ENCODE measurements at places on chromosomes 7 and 10.
A peak's percentile ranks its signal among the peaks of the same experiment; 100 is the strongest.

GRCh38 chr10:119253433-119254174 lies 46.2 kb downstream of the GRK5 start:
- no peak for DNase-seq

DNA sequence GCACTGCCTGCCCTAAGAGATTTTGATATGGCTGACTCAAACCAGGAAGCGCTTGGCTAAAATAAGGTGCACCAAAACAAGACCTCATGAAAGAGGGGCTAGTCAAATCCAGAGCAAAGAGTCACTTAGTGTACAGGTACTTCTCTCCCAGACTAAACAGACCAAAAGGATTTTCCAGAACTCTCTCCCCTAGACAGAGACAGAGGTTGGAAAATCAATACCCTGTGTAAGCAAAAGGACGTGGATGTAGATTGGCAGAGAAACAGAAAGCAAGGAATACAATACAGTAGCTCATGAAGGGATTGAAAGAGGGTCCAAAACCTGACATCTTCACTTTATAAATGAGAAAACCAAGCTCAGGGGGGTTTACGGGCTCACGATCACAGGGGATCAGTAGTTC lies 83.0 kb upstream of the LRRTM3 start:
- DNase-seq: no peak

GRCh38 chr10:17227367-17228090 lies 512 bp upstream of the VIM start:
- no peak for DNase-seq

DNA sequence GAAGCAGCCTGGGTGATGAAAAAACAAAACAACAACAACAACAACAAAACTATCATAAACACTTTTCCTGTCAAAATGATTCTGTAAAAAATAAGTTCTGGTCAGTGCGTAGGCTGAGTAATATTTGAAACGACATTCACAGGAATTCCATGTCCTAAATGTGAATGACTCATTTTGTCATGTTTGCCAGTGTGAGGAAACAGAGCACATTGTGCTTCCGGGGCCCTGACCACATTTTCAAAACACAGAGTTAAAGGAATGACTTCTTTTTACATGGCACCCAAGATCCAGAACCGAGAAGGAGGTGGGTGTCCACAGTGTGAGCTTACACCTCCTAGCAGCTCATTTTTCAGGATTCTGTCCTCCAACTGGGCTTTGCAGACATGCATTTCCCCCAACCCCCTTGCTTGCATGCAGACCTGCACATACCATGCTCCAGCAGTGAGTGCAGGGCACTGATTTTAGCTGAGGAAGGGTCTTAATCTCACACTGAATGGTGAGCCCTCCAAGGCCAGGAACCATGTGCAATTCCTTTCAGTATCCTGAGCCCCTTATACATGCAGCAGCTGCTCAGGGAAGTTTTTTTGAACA lies 3.0 kb downstream of the CLRN3 start:
- no peak for DNase-seq

DNA sequence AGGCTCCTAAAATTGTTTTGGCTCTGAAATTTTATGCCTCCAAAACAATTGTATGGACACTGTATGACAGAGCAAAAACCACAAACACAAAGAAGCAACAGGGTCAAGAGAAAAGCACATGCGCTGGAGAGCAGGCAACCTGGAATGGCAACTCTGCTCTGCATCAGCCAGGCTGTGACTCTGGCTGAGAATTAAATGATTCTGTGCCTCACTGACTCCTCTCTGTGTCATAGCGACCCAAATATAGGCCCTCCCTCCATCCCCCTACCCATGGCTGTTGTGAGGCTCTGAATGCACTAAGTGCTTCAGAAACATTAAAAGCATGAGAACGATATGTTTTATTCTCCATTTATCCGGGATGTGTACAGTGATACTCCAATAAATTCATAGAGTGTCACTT lies 24.9 kb upstream of the NEBL start:
- no peak for DNase-seq

DNA sequence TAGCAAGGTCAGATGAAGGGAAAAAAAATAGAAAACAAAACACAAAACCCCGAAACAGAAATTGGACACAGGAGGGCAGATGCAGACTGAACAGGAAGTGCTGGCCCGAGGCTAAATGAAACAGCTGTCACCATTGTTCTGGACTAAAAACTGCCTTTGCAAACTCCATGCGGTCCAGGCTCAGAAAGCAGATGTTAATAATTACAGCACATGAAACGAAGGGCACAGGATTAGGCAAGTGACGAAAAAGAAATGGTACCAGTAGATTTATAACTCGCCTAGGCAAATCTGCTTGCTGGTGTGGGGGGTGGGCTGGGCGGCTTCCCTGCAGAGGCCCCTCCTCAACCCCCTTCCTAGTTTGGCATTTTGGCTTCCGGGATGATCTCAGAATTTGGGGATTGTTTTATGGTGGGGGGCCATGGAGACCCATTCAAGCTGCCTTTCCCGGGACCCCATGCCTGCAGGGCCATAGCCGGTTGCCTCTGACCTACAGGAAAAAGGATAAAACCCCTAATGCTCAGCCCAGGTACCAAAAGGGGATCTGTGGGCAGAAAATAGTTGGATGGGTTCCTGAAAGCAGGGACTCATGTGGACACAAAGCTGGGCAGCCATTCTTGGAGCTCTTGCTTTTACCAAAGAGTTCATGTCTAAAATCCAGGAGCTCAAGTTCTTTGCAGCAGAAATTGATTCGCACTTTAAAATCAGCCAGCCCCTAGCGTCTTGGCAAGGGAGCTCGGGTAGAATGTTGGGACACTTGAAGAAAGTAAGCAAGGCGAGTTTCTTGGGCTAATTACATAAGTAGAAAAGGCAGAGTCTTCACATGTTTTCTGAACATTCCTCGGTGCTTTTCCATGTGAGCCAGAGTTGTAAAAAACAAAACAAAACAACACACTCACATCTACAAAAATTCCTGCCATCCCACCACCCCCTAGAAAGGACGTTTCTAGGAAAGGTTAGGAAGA lies 39.0 kb upstream of the EMX2 start:
- DNase-seq: no peak

GRCh38 chr7:36945612-36946400 lies 221.5 kb upstream of the AOAH start:
- no peak for DNase-seq

GRCh38 chr7:135828604-135829003 lies 80.0 kb upstream of the FAM180A start:
- no peak for DNase-seq

- no peak for DNase-seq
These were observed 274.4 kb downstream of the KIF20B start for GRCh38 chr10:89975771-89976170.

- no peak for DNase-seq
These were observed 74.0 kb downstream of the ADCY1 start for GRCh38 chr7:45647967-45648670.

DNA sequence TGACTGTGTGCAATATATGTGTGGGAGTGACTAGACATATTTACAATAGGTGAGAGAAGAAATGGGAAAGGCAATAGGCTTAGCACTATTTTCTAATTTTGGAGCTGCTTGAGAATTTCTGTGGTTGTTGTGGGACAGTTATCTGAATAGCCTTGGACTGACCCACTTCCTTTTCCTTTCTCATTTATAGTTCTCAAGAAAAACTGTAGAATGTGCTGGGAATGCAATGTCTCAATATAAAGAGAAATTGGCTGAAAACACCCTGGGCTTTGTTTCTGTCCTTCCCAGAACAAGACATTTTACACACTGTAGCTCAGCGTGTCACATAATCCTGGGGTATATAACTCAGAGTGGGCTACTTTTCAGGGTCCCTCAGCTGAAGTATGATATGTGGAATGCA lies 153.0 kb upstream of the RHOBTB1 start:
- no peak for DNase-seq

DNA sequence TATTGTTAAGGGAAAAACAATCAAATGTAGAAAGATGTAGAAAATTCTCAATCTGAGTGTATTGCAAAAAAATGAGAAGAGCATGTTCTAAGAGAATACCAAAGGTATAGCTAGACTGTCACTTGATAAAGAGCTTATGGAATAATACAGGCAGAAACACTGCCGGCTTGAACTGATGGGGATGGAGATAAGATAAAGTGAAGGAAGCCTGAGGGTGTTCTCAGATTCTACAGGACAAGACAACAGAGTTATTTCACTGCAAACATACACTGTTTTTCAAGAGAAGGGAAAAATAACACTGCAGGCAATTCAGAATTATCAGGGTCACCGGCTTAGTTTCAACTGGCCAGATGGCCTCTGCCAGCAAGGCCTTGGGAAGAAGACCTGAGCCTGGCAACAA lies 80.0 kb downstream of the ZNF716 start:
- no peak for DNase-seq

DNA sequence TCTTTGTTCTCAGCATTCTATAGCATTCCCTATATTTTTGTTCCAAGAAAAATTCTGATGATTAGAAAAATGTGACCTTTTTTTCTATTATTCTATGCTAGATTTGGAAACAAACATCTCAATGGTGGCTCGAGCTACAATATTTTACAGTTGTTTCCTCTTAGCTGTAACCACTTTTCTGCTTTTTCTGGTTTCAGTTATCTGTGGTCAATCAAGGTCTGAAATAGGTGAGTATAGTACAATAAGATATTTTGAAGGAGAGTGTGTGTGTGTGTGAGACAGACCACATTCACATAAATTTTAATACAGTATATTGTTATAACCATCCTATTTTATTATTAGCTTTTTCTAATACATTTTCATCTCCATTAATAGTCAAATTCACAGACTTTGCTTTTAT lies 564.5 kb upstream of the GHITM start:
- DNase-seq: no peak

GRCh38 chr7:103795107-103795506 lies 194.4 kb downstream of the RELN start:
- DNase-seq: no peak

GRCh38 chr10:89414879-89415821 lies 782 bp downstream of the IFIT5 start:
- peak; percentile 60 for DNase-seq

- no peak for DNase-seq
These were observed 138.0 kb upstream of the TARP start for GRCh38 chr7:38411404-38411803.

GRCh38 chr7:143733876-143734275 lies 23.6 kb downstream of the CTAGE6 start:
- no peak for DNase-seq

DNA sequence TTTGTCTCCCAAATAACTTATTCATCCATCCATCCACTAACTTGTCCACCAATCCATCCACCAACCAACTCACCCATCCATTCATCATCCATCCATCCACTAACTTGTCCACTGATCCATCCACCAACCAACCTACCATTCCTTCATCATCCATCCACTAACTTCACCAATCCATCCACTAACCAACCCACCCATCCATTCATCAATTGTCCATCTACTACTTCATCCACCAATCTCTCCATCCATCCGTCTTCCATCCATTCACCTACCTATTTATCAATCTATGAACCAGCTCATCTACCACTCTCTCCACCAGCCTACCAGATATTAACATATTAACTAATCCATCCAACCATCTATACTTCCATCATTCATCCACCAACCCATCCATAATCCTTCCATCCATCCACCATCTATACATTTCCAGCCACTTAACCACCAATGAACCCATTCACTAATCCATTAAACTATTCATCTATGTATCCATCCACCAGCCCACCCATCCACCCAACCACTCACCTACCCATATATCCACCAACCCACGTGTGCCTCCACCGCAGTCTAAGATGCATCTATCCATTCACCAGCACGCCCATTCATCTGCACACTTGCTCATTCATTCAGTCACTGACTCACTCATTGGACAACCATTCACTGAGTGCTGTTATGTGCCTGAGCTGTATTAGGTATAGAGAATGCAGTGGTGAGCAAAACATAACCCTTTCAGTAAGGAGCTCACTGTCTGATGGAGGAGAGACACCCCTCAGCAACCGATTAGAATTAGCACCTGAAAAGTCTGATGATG lies 19.8 kb upstream of the TBL2 start:
- DNase-seq: no peak

GRCh38 chr10:102604439-102604841 lies 39.8 kb upstream of the TRIM8 start:
- DNase-seq: no peak

DNA sequence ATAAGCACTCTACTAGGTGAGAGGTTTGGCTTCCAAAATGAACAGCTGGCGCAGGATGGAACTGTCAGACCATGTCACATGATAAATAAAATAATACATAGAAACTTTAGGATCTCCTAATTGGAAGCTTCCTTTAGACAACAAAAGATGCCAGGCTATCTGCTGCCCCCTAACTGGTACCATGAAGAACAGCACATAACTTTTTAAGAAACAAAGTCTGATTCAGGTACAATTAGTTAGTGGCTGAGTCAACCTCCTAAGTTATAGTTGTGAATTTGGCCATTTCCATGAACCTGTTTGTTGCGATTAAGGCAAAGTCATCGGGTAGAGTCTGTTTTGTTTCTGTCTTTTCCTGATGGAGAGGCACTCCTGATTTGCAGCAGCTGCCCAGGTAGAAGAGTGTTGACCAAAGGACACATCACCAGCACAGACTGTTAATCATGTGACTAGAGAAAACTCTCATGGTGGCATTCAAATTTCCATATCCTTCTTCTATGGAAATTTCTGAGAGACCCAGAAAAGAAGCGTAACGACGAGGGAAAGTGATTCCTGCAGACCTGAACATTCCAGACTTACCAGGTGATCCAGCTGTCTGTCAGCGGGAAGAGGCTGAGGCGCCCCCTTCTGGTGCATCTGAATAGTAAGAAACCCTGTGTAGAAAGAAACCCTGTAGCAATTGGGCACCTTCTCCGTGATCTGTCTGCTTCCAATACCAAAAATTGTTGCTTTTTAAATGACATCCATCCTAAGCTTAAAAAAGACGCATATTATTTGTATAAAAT lies 8.6 kb upstream of the INHBA start:
- DNase-seq: no peak

GRCh38 chr7:156783864-156784263 lies 109.1 kb downstream of the LMBR1 start:
- DNase-seq: no peak

GRCh38 chr10:109977382-109977806 lies 30.4 kb upstream of the ADD3 start:
- no peak for DNase-seq

DNA sequence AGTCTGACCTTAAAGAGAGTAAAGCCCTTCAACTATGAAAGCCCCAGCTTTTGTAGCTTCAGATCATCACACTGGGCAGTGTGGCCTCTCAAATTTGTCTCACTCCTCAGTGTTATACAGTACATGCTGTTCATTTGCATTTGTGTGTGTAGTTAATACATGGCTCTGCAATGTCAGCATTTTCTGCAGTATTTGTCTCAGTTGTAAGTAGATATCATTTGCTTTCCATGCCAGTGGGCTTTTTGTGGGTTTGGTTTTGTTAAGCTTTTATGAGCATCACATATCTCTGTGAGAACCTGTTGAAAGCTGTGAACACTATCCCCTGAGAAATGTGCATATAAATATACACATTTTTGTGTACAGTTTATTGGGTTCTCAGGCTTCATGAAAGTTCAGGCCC lies 57.0 kb downstream of the ZNF277 start:
- no peak for DNase-seq

GRCh38 chr7:450036-450435 lies 69.6 kb downstream of the PDGFA start:
- DNase-seq: no peak
